ENCODE measurements at places on chromosomes 11 and 22.

DNA sequence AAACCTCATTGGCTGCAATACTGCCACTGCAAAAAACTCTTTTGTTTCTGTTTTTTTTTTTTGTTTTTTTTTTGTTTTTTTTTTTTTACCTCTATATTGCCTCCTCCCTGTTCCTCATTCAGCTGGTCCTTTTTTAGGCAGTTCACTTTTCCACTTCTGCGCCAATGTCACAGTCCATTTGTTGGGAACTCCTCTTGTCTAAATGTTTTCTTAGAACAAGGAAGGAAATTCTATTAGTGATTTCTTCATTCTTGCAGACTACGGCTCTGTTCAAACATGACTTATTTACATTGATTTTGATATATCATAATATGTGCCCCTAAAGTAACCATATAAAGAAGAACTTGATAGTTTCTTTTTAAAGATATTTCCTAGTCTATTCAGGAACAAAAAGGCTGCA, 2.9 kb downstream of the FAM118B start:
- no peak for DNase-seq

- DNase-seq = no peak
These were observed 15.5 kb upstream of the CTSD start for GRCh38 chr11:1779034-1779805.

GRCh38 chr11:72974487-72975205, 160.4 kb downstream of the ATG16L2 start:
- DNase-seq = no peak

DNA sequence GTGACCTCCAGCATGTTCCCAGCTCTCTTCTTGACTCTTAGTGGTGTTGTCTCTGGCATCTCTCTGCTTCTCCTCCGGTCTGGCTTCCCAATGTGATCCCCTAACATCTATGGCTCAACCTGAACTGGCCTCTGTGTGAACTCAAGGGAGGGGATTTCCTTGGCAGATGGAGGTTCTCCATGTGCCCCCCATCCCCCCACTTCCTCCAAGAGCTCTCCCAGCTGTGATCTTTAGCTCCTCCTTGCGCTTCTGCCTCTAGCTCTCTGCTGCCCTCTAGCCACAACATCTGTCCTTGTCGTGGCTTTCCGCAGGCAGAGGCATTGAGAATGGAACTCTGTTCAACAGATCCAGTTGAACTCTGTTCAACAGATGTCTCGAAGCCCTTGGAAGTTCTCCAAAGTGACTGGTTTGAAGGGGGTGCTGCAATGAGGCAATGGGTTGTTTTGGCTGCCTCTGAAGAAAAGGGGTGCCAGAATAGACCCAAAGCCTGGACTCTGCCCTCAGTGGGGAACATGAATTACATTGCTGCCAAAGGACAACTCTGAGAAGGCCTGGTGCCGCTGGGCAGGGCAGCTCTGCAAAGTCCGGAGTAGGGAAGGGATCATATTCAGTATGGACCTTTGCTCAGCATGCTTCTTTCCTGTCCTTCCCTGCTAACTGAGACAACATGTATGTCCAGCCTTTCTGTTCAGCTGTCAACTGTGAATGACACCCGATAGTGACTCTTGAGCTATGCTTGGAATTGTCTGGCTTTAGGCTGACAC, 61.9 kb downstream of the ADM start:
- peak; percentile 92 for DNase-seq

GRCh38 chr11:35246745-35247144, 107.8 kb downstream of the CD44 start:
- peak; percentile 20 for DNase-seq

DNA sequence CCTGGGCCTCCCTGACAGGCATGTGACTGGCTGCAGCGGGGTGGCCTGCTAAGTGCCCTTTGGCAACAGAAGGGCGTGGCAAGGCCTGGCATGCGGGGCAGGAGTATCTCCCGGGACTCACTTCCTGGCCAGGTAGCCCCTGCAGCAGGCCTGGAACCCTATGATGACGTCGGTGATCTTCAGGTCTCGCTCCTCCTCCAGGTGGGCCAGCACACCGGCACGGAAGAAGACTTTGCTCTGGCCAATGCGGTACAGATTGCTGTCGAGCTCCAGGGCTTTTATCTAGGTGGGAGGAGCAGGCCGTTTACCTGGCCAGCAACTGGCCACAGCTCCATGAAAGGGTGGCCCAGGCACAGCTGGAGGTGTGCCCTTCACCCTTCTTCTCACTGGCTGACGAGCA, 50.9 kb downstream of the APOL1 start:
- no peak for DNase-seq
